ENCODE measurements at places on chromosomes 6 and 20. TPM values are rescaled to one million over a fixed set of nuclear protein-coding genes. Genes with fewer than 3 reads are reported as not detected.

SLC17A2 gene
- not detected for total RNA-seq

- DNase-seq: no peak
These were observed 23.1 kb downstream of the ZC3H12D start for GRCh38 chr6:149461670-149462069.

GRCh38 chr6:123677897-123678296, 41.1 kb upstream of the TRDN start:
- DNase-seq: no peak

GRCh38 chr20:42082611-42083010, 464.4 kb upstream of the CHD6 start:
- no peak for DNase-seq

Measured in H1 (cell line).